ENCODE measurements at places on chromosomes 7 and 10.

DNA sequence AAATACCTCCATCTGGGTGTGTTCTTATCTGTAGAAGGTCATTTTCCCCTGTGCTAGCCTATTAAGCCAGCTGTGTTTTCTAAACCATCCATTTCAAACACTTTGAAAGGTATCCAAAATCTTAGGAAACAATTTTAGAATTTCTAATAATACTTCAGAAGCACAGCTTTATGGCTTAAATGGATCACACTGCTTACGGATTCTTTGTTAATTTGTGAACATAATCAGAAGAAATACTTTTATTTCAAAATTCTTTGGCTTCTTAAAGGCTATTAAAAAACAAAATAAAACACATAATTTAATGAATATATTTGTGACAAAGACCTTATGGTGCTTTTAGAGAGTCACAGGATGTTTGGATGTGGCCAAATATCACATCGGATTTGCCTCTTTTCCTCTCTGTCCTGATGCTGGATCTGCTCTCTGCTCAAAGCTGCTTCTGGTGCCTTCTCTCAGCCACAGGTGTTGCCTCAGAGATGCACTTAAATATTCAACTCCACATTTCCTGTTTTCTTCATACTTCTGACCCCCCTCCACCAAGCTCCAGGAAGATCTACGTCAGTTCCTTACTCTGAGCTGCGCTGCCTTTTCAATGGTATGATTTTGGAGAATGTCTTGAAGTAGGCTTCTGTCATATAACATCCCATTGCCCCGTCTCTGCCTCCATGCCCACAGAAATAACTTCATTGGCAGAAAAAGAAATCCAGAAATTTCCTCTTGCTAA is 230.6 kb downstream of the MLLT10 start:
- no peak for DNase-seq

DNA sequence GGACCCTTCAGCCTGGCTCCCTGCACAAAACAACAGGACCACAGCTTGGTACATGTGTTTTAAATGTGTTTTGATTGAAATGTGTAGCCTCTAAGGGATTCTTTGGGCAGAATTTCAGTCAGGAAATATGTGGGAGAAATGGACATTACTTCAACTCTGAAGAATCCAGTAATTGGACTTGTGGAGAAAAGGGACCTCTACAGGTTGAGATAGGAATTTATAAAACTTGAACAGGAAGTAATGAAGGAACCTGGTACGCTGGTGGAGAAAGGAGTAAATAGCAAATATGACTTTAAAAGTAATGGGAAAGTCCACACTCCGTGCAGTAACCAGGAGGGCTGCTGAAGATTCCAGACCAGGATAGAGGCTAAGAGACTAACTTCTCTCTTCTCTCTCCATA is 220.5 kb downstream of the LHFPL3 start:
- DNase-seq: no peak

GRCh38 chr10:43251419-43252165 is 15.3 kb downstream of the RASGEF1A start:
- DNase-seq: no peak

DNA sequence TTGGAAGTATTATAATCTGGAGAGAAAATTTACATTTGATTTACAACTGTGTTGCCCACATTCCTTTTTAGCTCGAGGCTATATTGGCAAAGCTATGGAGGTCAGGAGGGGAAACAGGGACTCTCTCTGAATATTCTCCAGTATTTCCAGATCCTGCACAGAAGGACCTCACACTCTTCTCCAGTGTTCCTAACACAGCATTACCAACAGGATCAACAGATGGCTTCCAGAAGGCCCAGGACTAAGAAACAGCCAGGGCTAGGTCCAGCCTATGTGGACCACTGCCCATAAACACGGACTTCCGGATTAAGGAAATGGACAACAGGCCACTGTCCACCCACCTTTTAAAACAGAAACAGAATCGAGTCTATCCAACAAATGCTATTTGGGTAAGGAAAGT is 65.3 kb downstream of the CHCHD3 start:
- no peak for DNase-seq

GRCh38 chr10:43083764-43084163 is 6.9 kb downstream of the RET start:
- no peak for DNase-seq

DNA sequence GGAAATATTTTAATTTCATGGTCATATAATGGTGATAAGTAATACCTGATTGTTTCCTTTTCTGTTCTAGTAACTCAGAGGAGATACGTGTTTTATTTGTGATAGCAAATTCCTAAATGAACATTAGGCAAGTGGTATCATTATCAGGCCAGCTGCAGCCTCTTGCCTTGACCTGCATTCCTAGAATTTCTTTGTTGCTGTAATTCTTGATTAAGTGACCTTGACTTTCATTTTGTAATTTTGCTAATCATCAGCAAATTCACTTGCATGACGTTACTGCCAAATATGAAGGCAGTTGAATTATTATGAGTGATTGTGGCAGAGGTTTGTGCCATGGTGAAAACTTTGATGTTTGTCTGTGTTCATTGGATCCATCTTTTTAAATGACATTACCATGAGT is 5.6 kb upstream of the AS3MT start:
- no peak for DNase-seq

DNA sequence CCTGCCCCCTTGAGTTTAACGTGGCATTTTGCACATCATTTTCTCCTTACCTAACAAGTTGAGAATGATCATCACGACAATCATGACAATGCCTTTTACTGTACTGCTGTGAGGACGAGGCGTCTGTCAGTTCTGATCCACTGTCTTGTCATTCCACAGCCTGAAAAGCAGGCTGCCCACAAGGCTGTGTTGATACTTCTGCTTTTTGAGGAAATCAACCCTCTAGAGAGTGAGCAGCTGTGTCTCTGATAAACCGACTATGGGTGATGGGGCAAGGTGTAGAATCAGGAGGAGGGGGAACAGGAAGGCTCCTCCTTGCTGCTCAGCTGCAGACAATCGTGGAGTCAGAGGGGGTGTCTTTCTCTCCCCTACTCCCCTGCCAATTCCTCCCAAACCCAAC is 30.6 kb upstream of the C10orf120 start:
- DNase-seq: no peak

GRCh38 chr10:22386503-22386902 is 41.2 kb downstream of the SPAG6 start:
- DNase-seq: no peak

GRCh38 chr10:100006243-100006886 is 3.4 kb downstream of the DNMBP start:
- DNase-seq: no peak

DNA sequence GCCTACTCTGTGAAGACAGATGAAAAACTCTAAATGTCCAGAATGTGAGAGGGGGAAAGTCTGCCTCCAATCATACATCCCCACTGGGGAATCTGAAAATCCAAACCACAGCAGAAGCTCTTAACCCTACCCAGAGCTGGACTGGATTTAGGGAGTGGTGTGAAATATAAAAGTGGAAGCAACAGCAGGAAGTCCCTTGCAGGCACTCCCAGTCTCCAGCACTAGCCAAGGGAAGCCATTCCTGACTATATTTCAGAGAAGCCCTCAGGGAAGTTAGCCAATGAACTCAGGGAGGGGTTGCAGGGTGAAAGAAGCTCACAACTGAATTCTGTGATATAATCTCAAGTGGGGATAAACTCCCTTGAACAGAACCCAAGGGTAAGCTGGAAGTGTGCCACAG is 51.5 kb downstream of the CRPPA start:
- DNase-seq: no peak

DNA sequence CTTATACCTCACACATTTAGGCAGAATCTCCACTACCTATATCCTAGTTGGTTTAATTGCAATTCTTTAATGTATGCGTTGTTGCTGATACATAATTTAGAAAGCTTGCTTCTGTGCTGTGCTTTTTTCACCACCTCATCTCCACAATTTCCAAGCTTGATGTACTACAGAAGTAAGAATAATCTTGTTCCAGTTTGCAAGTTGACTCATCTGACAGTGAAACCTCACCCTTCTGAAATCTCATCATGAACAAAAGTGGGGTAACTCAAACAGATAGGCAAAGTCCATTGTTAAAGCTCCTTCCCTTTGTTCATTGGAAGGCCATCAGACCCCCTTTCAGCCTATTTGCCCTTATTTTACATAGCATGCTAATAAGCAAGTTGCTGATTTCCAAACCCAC is 13.6 kb downstream of the EIF4EBP2 start:
- DNase-seq: no peak

DNA sequence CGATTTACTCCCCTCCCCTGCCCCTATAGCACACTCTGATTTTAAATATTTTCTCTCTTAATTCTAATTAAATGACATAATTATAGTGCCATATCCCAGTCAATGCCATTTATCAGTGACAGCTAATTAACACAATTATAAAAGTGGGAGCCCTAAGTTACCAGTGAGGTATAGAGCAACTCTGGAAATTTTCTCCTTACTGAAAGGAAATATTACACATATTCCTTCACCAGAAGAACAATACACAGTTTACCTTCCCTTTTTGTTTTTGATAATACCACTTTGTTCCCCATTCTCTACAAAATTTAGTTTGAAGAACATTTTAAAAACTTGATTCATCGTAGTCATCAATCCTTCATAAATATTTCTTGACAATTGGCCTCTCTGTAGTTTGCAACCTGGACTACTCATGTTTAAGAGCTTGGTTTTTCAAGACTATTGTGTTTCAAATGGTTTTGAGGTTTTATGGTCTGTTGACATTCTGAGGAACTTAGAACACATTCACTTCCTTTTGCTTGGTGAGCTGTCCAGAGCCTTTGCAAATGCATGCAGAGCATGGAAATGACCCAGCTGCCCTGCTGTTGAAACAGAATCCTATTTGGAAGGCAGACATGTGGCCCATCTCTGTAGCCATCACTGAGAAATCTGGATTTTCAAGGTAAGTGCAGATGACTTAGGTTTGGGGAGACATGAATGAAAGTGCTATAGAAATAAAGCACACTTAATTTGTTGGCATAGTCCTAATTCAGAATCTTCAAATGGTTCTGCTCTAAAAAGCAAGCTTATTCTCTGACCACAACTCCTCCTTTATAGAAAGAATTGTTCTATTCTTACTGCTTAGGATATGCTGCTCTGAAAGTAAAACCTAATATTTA is at the start of gene GPR141:
Gene GPR141 (plus strand): TSS at position 521 of the 875 bp plus-strand sequence. CDS start 56,628 bp downstream, outside the sequence.
- DNase-seq: no peak

DNA sequence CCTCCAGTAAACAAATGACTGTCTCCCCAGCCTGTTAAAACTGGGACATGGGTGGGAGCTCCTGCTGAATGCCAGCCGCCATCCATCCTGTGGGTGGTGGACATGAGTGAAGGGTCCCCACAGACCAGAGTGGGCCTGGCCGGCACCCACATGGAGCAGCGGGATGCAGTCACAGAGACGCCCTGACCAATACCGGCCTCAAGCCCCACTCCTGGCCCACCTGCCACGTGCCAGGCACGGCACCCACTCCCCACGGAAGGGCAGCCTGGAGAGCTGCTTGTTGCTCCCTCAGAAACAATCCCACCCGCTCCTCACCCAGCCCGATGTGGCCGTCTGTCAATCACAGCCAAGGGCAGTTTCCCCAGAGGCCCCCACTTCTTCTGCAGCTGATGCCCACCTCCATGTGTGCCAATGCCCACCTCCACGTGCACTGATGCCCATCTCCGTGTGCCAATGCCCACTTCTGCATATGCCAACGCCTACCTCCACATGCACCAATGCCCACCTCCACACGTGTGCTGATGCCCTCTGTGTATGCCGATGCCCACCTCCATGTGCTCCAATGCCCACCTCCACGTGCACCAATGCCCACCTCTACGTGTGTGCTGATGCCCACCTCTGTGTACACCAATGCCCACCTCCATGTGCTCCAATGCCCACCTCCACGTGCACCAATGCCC is 42.8 kb upstream of the DNAAF5 start:
- no peak for DNase-seq

- no peak for DNase-seq
Observed at GRCh38 chr10:29857843-29858701, 201.3 kb downstream of the JCAD start.

DNA sequence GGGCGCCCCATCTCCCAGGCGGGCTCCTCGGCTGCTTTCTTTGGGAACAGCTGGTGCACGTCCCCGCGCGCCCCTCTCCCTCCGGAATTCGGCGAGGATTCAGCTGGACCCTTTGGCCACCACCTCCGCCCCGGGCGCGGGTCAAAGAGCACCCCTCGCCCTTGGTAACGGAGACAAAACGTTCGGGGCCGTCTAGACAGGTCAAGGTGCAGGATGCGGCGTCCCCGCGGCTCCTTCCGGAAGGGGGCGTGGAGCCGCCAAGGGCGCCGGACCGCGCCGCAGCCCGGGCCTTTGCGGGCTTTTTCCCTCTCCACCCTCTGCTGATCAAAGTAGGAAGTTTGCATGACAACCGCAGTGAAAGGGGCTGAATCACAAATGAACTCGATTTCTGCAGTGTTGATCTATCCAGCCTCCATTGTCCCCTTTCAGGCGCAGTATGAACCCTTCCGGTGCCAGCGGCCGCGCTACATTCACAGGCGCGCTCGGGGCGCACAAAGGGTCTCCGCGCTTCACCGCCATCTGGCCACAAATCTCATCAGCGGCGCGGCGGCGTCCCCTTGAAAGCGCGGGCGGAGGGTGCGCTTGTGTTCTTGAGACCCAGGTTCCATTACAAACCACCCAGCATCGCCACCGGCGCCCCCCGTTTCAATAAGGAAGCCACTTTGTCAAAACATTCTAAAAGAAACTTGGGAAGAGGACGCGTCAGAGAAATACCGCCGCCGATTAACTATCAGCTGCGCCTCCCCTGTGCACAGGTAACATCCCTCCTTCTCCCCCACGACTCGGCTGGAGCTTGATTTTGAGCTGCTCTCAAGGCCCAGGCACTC is 36.4 kb downstream of the CNPY1 start:
- DNase-seq: no peak

DNA sequence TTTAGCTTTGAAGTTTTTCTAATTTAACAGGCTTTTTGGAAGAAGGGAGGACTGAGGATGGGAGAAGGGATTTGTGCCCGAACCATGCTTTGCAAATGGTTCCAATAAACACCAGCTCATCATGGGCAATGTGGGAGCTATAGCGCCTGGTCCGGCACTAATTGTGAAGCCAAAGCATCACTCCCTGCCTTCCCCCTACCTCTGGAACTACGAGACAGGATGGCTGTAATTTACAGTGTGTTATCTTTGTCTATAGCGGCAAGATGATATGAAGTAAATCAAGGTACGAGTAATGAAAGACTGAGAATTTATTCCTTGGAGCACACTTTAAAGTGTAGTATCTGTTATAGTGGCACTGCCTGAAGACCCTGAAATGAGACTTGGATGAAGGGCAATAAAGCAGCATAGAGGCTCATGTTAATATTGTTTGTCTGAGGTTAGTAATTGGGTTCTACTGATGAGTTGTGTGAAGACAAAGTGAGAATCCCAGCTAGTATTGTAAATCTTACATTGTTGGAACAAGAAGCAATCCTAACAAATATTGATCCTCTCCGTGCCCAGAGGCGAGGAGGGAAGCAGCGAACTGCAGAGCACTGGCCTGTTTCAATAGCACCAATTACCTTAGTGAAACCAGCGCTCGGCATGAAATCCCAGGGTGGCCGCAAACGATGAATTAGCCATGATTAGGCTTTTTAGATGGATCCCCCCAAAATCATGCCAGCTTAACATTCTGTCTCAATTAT is 507.1 kb downstream of the LRMDA start:
- DNase-seq: no peak

- DNase-seq: no peak
Observed at GRCh38 chr7:143504937-143505297, 27.2 kb downstream of the TAS2R41 start.

- no peak for DNase-seq
Observed at GRCh38 chr7:150993511-150993910, 2.7 kb downstream of the NOS3 start.

GRCh38 chr7:77531038-77531437 is 6.1 kb upstream of the PTPN12 start:
- no peak for DNase-seq

- DNase-seq: no peak
Observed at GRCh38 chr7:80859272-80859970, 59.4 kb downstream of the SEMA3C start.

All from T-cell (primary cell).